ENCODE measurements at places on chromosomes 11 and 22. TPM values are rescaled to one million over a fixed set of nuclear protein-coding genes. Genes with fewer than 3 reads are reported as not detected.
A peak's percentile ranks its signal among the peaks of the same experiment; 100 is the strongest.

DNA sequence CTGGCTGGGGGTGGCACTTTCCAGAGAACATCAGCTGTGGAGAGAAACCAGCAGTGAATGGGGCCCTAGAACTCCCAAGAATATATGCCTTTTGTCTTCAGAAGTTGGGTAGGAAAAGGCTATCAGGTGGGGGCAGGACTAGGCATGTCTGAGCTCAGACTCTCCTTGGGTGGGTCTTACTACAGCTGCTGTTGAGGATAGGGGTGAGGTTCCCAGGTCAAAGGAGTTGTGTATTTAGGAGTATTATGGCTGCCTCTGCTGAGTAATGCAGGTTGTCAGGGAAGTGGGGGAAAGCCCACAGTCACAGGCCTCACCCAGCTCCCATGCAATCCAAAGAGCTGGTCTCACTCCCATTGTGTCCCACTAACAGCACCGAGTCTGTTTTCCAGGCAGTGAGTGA is 26.1 kb downstream of the SLC22A9 start:
- no peak for DNase-seq

- DNase-seq = no peak
Observed at GRCh38 chr11:93822359-93822758, 28.1 kb downstream of the VSTM5 start.

DNA sequence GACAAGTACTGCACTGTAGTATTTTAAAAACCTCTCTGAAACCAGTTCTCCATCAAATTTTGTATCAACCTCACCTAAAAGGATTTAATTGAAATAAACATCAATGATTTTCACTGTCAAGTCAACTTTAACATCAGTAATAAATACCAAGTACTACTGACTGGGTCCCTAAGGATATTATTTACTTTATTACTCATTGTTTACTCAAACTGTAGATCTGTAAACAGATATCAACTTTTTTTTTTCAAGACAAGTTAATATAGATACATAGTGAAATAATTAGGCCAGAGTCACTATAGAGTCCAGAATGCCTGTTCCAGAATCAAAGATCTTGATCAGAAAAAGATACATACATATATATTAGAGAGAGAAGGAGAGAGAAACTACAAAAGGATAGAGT is 1.6 kb downstream of the RNF141 start:
- DNase-seq = no peak

DNA sequence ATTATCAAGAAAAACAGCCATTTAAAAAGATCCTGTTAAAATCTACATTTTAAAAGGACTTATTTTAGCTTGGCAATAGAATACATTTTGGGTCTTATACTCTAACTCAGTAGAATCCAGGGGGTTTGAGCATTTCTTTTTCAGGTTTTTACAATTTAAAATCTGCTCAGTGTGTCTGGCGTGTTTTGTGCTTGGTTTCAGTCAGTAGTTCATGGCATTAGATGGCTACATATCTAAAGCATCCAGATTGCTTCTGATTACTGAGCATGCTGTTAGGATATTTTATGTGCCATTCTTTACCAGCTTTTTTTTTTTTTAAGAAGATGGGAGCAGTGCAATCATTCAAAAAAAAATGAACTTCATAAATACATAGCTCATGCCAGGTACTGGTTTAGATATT is 566.1 kb upstream of the LARGE1 start:
- DNase-seq = no peak

DNA sequence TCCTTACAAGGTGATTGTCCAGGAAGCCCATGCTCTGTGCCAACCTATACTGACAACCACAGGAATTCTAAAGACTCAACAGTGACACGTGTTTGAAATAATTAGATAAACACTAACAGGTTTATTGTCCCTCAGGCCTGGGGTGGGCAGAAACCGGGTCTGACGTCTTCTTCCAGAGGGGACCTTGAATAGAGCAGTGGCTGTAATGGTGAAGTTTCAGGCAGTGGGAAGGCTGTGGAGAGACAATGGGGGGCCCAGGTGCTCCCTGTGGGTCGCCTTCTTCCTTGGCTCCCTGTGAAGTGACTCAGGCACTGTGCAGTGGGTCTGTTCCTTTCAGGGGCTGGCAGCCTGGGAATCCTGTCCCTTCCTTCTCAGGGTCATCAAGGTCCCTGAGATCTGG is 54.6 kb downstream of the OTOG start:
- DNase-seq = no peak

TAF6L gene
- 14.4 TPM for total RNA-seq

- DNase-seq = peak; percentile 51
Observed at GRCh38 chr22:41445129-41446056, 1.2 kb downstream of the TOB2 start.

DNA sequence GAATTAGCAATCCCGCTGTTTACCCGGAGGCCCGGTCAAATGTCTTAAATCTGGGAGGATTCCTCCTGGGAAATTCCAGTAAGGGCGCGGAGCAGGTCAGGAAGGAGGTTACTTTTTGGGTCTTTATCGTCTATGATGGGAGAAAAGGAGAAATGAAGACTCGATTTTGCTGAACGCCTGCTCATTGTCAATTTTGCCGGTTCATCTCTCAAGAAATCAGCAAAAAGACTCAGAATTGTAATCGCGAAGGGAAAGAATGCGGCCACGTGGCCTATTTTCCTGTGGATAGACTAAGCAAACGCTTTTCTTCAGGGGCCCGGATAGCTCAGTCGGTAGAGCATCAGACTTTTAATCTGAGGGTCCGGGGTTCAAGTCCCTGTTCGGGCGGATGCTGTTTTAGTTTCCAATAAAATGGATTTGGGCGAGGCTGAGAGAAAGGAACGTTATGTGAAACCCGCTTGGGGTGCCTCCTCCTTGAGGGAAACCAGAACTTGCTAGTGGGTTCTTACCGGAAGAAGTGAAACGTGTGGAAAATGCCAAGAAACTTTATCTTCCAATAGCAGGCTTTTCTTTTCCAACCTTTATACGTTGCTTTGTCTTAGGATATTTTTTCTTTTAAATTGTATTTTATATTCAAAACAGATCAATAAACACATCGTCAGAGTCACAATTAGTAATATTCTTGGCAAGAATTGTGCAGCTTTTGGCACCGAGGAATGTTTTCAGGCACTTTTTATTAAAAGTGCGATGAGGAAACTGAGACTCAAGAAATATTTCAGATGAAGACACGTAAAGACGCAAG is 45.0 kb downstream of the OR4D9 start:
- no peak for DNase-seq
